ENCODE measurements at places on chromosomes 12 and 14.

GRCh38 chr12:53871367-53871766 lies 67.3 kb upstream of the HOXC13 start:
- DNase-seq, result no peak

DNA sequence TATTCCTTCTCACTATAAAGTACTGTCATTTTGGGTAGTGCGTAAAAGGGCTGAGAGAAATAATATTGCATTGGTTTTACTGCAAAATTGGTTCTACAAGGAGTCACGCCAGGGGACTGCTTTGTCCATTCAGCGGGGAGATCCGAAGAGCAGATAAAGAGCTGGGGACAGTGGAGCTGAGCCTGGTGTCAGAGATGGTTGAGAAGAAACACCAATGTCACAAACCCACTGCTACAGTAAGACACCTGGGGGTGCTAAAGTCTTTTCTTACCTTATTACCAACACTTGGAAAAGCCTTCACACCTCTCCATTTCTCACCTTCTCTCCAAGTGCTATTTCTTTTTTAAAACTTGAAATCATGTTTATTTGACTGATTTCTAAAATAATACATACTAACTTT lies 14.1 kb downstream of the IL31 start:
- DNase-seq, result no peak

GRCh38 chr12:104748356-104748755 lies 209.7 kb downstream of the SLC41A2 start:
- DNase-seq, result no peak

DNA sequence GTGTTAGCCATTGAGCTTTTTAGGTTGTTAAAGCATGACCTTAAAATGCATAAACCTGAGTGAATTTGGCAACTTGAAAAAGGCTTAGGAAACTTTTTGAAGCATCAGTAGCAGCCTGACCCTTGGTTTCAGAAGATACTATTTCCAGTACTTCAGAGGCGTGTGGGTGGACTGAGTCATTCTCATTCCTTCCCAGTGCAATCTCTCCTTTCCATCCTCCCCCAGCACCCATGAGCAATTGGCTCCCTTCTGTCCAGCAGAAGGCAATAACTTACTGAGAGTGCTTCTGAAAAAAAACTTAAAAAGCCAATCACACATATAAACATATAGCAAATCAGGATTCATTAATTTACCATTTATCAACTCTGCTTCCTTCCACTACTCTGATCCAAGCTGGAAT lies 299.3 kb upstream of the STXBP6 start:
- no peak for DNase-seq

DNA sequence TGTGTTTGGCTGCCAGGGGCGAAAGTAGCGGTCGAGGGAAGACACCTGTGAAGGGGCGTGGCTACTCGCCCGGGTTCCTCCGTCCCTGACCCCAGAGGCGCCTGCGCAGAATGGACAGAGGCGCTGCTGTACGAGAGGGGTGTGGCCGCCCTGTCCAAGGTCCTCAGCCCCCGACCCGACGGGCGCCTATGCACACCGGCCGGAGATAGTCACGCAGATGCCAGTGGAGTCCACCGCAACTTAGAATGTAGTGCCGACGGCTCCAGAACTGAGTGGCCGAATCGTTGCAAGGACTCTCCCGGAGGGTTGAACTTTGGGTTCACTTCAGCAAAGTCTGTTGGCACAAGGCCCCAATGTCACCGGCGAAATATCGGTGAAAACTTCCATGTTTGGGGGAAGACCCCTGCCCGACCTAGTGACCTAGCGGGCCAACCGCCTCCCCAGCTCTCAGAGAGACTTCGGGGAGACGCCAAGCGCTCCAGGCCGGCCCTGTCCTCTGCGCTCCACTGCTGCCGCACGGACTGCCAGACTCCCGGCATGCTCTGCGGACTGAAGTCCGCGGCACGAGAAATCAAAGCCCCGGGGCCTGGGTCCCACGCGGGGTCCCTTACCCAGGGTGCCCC lies 541 bp upstream of the RNU6-7 start:
- peak; percentile 82 for DNase-seq

All from NCI-H460 (cell line).